Lower lobe of right lung (tissue), 2 donors: ENCODE measurements at places on chromosomes 11 and 22. TPM values are rescaled to one million over a fixed set of nuclear protein-coding genes. Genes with fewer than 3 reads are reported as not detected.

DNA sequence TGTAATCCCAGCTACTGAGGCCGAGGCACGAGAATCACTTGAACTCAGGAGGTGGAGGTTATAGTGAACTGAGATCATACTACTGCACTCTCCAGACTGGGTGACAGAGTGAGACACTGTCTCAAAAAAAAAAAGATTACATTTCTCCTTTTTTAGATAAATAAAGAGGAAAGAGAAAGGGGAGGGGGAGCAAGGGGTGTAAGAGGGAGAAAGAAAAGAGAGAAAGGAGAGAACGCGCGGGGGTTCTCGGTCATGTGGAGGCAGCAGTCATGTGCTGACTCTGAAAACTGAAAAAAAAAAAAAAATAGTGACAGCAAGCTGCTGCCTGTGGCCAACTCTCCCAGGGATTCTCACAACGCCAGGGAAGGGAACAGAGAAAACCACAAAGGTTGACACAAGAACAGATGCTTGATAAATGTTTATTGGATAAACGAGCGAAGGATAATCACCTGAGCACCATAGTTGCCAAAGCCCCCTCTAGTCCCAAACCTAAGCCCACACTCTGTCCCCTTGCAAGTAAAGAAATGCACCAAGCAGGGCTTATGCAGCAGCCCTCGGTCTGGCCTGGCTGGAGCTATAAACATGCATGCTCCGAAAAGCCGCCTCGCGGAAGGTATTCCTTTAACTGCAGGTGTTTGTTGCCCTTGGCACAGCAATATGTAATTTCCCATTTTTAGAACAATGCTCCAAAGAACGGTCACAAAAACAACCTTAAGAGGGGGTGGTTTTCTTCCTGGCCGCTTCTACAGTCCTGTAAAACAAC, 14.5 kb downstream of the SCGB1A1 start:
- DNase-seq, result no peak
- peak overlapping the region; percentile 73 for H3K27ac ChIP-seq
- no peak overlapping the region for H3K4me3 ChIP-seq
- no peaks in the 10 kb centered on the region for H3K36me3 ChIP-seq

DNA sequence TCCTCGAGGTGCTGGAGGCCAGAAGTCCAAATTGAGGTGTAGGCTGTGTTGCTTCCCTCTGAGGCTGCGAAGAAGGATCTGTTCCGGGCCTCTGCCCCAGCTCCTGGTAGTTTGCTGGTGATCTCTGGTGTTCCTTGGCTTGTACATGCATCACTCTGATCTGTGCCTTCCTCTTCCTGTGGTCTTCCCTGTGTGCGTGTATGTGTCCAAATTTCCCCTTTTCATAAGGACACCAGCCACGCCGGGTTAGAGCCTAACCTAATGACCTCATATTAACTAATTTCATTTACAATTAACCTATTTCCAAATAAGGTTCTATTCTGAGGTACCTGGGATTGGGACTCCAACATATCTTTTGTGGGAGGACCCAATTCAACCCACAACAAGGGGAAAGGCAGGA, 21.5 kb downstream of the RIBC2 start:
- no peaks in the 10 kb centered on the region for H3K36me3 ChIP-seq
- DNase-seq, result no peak
- H3K4me1 ChIP-seq, result peaks cover 9% of the 10 kb centered on the region
- H3K27ac ChIP-seq, result peak overlapping the region; percentile 66
- H3K4me3 ChIP-seq, result no peak overlapping the region

- DNase-seq, result peak; percentile 20
- no peaks in the 10 kb centered on the region for H3K27me3 ChIP-seq
- H3K36me3 ChIP-seq, result peaks cover 65% of the 10 kb centered on the region
- H3K4me1 ChIP-seq, result peaks cover 16% of the 10 kb centered on the region
- H3K27ac ChIP-seq, result no peak overlapping the region
- H3K4me3 ChIP-seq, result no peak overlapping the region
These were observed 42.0 kb downstream of the SGSM3 start for GRCh38 chr22:40412441-40412840.

The SSH3 gene
- 37.7 TPM for total RNA-seq

The DTX4 gene
- total RNA-seq, result 51.7 TPM
